ENCODE measurements at places on chromosomes 2 and 18.

DNA sequence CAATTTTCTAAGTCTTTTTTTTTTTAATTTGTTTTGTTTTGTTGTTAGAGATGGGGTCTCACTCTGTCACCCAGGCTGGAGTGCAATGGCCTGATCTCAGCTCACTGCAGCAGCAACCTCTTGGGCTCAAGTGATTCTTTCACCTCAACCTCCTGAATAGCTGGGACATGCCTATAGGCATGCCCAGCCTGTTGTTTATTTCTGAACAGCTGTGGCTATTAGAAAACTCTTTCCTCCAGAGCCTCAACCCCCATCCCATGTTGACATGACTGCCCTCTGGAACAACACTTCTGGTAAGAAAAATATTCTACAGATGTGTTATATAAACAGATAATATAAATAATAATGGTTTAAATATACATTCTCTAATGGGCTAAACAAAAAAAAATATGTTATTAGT is 44.4 kb upstream of the TWSG1 start:
- DNase-seq: no peak

DNA sequence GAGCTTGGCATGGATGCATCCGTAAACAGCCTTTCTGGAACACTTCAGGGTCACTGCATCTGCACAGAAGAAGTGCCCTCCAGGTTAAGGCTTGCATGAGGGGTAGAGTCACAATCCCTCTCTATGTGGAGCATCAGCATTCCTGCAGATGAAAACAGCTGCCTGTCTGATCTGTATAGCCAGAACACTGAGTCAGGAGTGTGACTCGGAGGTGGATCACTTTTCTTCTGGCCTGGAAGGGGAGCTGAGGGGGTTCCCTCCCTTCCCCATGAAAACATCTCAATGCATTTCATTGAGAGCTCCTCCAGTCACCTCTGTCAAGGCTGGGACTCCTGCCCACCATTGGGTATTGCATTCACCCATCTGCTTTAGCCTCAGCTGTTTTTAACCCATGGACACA is 72.5 kb upstream of the SERPINE2 start:
- DNase-seq: no peak

GRCh38 chr2:12043131-12043530 is 296.7 kb downstream of the LPIN1 start:
- DNase-seq: no peak

DNA sequence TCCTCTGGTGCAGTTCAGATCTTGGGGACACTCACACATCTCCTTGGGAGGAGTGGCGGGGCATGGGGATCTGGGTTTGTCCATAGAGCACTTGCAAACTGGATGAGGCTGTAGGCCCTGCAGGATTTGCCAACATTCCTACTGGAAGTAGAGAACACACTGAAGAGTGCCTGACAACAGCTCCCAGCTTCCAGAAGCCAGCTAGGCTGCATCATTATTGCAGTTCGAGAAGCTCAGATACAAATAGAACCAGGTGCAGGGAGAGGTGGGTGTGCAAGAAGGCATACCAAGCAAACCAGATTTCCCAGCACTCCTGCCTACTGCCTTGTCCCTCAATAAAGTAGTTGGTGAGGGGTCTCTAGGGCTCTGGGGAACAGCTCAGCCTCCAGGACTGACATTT is 52.5 kb downstream of the RHOB start:
- no peak for DNase-seq

DNA sequence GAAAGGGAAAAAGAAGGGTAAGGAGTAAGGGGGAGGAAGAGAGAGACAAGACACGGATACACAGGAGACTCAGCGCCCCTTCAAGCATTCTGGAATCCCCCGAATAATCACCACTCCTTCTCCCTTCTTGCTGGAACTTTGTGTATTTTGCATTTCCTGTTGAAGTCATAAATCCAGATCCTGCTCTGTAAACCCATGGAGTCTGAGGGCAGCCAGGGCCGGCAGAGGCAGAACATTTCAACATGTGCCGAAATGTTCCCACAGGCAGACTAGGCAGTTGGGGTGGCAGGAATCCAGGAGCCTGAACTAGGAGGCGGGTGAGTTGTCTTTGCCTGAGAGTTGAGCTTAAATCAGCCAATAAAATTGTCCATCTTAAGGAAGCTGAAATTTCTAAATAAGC is 193.1 kb downstream of the SH3RF3 start:
- no peak for DNase-seq

DNA sequence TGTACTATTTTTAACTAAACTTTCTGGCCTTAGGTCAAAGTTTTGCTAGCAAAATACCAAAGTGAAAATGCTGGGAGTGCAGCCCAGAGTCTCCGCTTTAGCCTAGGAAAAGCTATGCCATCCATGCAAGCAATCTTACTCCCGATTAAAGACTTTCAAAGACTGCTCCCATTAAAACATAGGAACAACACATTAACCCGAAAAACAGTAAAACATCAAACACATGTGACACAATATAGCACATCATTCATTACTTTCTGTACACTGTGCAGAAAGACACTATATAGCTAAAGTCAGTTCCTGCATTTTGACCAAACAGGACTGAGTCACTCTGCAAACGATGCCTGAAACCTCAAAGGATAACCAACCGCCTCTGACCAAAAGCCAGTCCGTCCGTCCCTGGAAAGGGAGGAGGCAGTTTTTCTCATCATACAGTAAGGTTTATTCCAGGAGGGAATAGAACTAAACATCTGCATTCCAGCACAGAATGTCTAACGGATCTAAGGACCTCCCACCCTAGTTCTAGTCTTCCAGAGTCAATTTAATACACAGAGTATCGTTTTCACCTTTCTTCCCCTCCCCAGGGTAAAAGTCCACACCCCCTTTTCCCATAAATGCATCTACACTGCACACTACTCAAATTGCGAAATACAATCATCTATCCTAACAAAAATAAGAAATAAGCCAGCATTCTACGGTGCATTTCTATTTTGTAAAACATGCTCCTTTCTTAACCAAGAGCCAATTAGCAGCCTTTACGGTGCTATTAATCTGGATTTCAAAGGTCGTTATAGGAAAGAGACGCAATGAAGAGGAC is 1.7 kb downstream of the ROCK2 start:
- no peak for DNase-seq

DNA sequence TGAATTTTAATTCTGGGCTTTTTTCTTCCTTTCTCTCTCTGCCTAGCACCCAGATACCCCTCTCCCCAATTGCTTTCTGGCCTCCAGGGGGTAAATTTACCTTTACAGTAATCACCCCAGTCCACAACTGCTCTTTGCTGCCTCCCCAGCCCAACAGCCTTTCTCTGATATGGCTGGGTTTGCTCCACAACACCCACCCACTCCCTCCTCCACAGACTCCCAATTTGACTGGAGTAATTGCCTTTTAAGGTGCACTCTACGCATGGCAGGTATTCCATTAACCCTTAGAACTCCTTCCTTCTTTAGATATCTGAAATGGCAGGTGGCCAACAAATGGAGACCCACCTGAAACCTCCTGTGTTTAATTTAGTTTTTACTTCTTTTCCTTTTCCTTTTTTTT is 3.6 kb downstream of the CELF4 start:
- no peak for DNase-seq

DNA sequence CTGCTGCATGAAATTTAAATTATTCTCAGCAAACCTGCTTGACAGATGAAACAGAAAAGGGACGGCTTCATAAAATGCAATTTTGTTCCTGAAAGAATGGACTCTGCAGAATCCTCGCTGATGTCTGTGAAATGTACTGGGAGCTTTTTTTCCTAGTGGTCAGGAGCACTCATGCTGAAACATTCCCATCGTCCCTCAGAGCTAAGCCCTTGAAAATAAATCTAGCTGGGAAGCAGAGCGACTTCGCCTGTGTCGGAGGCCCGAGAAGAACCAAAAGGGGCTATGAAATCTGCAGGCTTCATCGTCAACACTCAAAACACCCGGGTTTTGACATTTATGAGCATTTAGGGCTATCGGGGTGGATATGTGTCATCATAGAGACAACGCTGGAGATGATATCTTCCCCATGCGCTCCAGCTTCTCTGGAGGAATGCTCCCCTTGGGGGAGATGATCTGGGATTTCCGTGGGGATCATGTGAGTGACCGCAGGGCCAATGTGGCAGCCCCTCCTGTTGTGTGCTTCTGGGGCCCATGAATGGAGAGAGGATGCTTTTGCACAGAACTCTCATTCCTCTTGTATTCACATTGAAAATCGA is 182.3 kb downstream of the KLHL29 start:
- DNase-seq: no peak

DNA sequence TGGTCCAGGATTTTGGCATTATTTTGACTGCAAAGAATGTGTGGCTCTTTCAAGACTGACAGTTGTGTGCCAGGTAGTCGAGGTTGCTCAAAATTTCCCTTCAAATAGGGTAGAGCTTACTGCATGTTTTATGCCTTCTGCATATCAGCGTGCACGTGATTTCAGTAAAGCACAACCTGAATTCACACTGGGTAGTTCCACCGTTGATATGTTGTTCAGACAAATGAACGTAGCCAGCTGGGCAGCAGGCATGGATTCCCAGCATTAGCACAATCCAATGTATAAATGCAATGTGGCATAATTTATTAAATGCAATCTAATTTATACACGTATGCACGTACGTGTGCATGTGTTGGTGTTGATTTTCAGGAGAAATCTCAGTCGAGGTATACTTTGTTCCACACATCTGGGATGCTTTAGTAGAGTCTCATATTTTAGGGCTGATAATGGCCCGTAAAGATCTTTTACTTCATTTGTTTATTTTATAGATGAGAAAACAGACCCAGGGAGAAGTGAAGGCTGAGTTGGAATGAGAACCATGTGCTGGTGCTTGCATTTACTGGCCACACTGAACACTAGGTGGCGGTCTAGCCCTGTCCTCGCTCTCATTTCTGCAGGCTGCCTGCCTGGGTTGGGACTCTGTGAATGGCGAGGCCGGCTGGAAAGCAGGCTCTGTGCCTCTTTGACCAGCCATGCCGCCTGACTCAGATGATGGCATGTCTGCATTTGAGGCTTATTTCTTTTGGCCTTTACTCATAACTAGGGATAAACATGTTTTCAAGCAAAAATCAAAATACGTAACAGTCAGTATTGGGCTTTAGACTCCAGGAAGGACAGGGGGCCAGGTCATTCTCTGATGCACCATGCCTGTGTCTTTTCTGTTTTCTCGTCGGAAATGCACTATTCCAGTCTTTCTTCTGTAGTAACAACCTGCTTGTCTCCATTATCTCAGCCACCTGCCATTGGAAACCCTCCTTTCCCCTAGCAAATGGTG is 120.4 kb downstream of the RNF144A start:
- peak; percentile 52 for DNase-seq

DNA sequence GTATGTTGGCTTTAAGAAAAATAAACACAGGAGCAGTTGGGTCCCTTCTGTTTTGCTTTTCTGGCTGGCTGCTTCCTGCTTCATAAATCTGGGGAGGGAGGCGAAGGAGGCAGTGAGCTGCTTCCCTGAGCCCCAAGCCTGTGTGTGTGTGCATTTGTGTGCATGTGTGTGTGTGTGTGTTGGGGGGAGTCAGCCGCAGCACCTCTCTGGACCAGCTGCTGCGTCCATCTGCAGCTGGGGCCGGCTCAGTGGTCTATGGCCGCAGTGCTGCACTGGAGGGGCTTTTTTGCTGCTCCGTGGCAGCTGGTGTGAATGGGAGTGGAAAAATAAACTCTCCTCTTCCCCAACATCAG is 192.3 kb downstream of the RNF144A start:
- no peak for DNase-seq

GRCh38 chr2:175350105-175350504 is 168.6 kb upstream of the ATP5MC3 start:
- no peak for DNase-seq

GRCh38 chr2:180057706-180058412 is 50.8 kb upstream of the CWC22 start:
- DNase-seq: no peak

GRCh38 chr2:127796389-127796788 is 14.6 kb downstream of the WDR33 start:
- no peak for DNase-seq

- DNase-seq: no peak
Observed at GRCh38 chr2:209307161-209308001, 116.5 kb upstream of the MAP2 start.

DNA sequence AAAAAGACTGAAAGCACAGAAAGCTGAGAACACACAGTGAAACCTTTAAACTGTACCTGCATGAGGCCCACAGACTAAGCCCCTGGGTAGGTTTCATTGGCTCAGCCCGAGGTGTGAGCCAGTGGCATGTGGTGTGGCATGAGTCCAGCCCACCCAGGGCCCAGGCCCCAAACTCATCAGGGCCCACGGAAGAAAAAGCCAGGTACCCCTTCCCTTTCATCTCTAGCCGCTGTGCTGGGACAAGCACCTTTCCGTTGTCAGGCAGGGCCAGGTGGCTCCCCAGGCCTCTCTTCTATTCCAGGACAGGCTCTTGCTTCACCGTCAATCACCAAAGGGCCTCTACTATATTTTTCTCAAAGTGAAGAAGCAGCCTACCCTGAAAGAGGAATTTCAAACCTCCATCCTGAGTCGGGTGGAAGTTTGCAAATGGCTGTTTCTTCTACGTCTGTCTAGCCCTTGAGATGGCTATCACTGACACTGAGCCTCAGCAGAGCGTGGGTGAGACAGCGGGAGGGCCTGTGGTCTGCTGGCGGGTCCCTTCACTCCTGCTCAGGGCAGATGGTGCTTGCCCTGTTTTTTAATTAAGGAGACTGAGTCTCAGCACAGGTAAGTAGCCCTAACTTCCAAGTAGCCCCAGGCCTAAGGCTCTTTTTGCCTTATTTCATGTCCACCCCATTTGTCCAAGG is 8.6 kb downstream of the DNAJB2 start:
- DNase-seq: no peak

DNA sequence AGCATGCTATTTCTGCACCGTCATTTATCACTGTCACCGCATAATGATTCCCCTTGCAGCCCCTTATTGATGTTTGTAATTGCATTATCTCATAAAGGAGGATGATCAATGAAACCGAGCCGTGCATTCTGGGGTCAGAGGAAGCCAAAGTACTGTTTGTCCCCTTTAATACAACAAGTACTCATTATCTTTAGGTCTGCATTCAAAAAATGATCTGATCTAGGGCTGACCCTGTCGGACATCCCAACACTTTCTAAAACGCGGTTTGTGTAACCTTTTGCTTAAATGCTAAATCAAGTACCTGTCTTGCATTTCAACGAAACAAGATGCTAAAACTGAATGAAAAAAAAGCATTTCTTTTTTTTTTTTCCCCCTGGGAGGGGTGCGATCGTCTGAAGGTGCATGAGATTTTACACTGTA is 143.8 kb downstream of the MEIS1 start:
- DNase-seq: no peak

GRCh38 chr2:78779761-78780160 is 245.7 kb upstream of the REG3G start:
- no peak for DNase-seq

GRCh38 chr2:55732854-55733253 is 39.2 kb upstream of the PNPT1 start:
- DNase-seq: no peak

All from activated T-cell treated with anti-CD3 and anti-CD28 coated beads, Interleukin-2, amount 50 U/mL, for 48 hours (primary cell).